H1 (cell line): ENCODE measurements at places on chromosomes 3 and 15.

DNA sequence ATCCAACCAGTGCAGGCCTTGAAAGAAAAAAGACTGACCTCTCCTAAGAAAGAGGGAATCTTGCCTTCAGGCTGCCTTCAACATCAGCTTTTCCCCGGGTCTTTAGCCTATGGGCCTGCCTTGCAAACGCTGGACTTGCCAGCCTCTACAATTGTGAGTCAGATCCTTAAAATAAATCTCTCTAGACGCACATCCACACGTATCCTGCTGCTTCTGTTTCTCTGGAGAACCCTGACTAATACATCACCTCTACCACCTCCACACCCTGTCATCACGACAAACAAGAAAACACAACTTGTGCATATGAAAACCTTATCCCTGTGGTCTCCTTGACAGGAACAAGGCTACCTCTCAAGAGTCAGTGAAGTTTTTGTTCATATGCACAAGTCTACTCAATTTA is 11.8 kb downstream of the CYFIP1 start:
- DNase-seq, result no peak

DNA sequence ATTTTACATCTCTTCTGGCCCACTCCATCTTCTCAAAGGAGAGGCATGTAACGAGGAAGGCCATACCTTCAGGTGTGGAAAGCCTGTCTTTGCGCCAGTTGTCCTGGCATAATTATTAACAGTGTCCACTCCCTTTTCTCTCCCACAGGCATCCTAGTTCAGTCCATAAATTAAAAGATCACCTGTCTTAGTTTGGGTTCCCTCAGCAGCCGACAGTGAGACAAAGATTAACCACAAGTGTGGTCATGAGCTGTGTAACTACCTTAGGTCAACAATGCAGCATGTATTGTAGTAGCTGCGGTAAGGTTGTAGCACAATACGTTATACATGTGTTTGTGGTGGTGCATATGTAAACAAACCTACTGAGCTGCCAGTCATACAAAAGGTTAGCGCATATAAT is 103.3 kb upstream of the GALNT15 start:
- no peak for DNase-seq

DNA sequence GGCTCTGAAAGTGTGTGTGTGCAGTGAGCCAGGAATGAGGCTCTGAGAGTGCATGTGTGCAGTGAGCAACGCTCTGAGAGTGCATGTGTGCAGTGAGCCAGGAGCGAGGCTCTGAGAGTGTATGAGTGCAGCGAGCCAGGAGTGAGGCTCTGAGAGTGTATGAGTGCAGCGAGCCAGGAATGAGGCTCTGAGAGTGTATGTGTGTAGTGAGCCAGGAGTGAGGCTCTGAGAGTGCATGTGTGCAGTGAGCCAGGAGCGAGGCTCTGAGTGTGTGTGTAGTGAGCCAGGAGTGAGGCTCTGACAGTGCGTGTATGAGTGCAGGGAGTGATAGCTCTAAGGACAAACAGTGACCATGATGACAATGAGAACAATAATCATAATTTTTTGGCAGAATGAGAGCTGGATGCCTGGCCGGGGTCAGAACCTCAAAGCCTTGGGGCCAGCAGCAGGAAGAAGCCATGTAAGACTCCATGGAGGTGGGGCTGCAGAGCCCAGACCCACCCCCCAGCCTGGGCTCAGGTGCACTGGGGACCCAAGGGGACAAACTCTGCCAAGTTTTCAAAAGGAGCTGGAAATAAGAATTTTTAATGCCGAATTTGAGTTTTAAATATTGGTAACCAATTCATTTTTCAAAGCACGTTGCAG is 85.7 kb upstream of the PRR20G start:
- DNase-seq, result no peak

GRCh38 chr15:38688761-38689160 is 124.1 kb upstream of the RASGRP1 start:
- no peak for DNase-seq

- no peak for DNase-seq
Observed at GRCh38 chr15:64763021-64763420, 12.4 kb downstream of the RBPMS2 start.

DNA sequence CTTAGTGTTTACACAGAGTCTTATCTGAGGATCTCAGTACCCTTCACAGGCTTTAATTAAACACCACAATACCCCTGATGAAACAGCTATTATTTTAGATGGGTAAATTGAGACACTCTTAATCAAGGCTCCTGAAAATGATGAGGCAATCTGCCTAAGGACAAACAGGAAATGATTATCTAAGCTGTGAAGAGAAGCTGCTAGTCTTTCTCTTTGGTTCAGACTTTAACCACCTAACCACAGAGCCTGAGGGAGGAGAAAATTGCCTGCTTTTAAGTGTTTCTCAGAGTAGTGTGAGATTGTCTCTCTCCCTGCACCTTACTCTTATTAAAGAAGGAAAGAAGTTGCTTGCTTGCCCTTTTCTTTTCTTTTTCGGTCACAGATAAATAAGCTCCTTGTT is 364.3 kb upstream of the ADAMTS9 start:
- no peak for DNase-seq

- no peak for DNase-seq
Observed at GRCh38 chr15:76840830-76841460, 64.2 kb downstream of the SCAPER start.
